ENCODE measurements at places on chromosomes 2 and 18. TPM values are rescaled to one million over a fixed set of nuclear protein-coding genes. Genes with fewer than 3 reads are reported as not detected.

DNA sequence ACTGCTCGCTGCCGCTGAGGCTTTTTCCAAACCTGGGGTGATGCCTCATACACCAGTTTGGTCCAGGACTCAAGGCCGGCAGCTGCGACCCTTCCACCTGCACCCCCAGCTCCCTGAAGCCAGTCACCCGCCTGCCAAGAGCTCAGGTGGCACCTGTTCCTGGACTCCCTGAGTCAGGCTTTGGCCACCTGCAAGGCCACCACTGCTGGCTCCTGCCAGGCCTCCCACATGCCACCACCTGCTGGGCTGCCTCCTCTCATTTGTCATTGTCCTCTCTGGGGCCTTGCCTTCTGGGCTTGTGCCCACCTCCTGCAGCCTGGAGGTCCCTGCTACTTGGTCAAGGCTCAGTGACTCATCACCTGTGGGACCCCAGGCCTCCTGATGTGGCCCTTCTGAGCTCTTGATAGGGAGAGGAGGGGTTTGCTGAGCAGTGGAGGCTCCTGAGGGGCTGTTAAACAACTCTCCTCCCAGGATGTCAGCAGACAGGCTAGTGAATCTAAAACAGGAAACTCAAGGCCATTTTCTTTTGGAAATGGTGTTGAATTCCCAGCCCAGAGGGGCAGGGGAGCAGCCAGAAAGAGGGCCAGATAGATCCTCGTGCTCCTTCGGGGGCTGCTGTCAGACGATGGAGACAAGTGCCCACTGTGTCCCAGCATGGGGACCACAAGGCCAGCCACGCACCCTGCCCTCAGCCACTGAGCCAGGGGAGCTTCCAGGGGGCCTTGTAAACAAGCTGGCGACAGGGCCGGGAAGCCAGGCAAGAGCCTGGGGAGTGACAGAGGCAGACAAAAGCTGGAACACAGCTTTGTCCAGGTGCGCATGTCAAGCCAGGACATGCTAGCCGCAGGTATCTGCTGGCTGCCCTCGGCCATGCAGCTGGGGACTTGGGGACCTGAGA, 416.8 kb downstream of the LRATD1 start:
- no peak for DNase-seq

The ERFE gene
- total RNA-seq: 113 TPM

The RAX gene
- total RNA-seq: not detected

The DYNAP gene
- total RNA-seq: not detected

DNA sequence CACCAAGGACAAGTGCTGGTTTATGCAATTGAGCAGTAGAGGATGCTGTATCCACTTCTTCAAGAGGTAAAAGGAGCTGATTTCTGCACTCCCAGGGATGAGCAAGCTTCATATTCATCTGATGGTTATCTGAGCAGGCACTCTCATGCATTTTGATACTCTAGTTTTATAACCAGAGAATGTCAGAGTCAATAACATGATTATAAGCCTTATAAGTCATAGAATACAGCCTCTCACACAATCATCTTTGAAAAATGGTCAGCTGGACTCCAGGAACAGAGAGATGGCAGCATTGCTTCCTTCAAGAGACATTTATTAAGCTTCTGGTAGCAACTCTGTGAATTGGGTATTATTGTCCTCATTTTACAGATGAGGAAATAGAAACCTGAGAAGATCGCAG, 167.1 kb downstream of the SLC8A1 start:
- no peak for DNase-seq

Data from kidney epithelial cell (primary cell).